ENCODE measurements at places on chromosomes 6 and 20.
A peak's percentile ranks its signal among the peaks of the same experiment; 100 is the strongest.

DNA sequence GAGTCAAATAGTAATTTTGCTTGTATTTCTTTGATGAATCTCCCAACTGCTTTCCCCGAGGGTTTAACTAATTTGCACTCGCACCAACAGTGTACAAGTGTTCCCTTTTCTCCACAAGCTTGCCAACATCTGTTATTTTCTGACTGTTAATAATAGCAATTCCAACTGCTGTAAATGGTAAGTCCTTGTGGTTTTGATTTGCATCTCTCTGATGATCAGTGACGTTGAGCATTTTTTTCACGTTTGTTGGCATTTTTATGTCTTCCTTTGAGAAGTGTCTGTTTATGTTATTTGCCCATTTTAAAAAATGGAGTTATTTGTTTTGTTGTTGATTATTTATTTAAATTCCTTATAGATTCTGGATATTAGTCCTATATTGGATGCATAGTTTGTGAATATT, 399.8 kb upstream of the MAN1A1 start:
- H3K4me1 ChIP-seq: no peaks in the 10 kb centered on the region
- no peaks in the 10 kb centered on the region for H3K27me3 ChIP-seq
- H3K27ac ChIP-seq: no peak overlapping the region
- no peak for DNase-seq
- no peaks in the 10 kb centered on the region for H3K36me3 ChIP-seq

GRCh38 chr20:25056690-25057233, 1.2 kb downstream of the ACSS1 start:
- no peak for DNase-seq
- no peaks in the 10 kb centered on the region for H3K36me3 ChIP-seq
- no peaks in the 10 kb centered on the region for H3K27me3 ChIP-seq
- H3K4me3 ChIP-seq: peak overlapping the region; percentile 92
- peaks cover 74% of the 10 kb centered on the region for H3K4me1 ChIP-seq
- peak overlapping the region; percentile 92 for H3K27ac ChIP-seq

- H3K36me3 ChIP-seq: no peaks in the 10 kb centered on the region
- no peak for DNase-seq
- no peaks in the 10 kb centered on the region for H3K4me1 ChIP-seq
- no peak overlapping the region for H3K4me3 ChIP-seq
Observed at GRCh38 chr6:4723383-4723782, 52.8 kb upstream of the CDYL start.

- H3K4me1 ChIP-seq: peaks cover 1% of the 10 kb centered on the region
- peaks cover 20% of the 10 kb centered on the region for H3K27me3 ChIP-seq
- no peak overlapping the region for H3K27ac ChIP-seq
- no peak for DNase-seq
Observed at GRCh38 chr20:37885593-37886503, 17.1 kb upstream of the VSTM2L start.

DNA sequence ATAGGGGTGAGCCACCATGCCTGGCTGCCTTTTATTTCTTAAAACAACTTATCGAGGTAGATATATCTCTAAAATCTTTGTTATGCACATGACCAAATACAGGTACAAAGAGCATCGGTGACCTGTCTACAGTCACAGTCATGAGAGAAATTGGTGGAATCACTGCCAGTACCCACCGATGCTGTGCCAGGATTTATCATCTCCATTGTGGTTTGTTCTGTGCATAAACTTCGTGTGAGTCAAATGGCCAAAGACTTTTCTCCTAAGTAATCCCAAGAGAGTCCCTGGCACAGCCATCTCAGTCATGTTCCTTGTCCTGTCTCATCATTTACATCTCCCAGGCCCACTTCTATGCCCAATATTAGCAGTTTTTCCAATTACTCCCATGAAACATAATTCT, 9.0 kb downstream of the GSTA3 start:
- no peaks in the 10 kb centered on the region for H3K4me1 ChIP-seq
- H3K36me3 ChIP-seq: peaks cover 4% of the 10 kb centered on the region
- no peak for DNase-seq
- peaks cover 2% of the 10 kb centered on the region for H3K27me3 ChIP-seq
- H3K4me3 ChIP-seq: no peak overlapping the region

GRCh38 chr20:1633535-1633934, 13.7 kb upstream of the SIRPB1 start:
- H3K27me3 ChIP-seq: peaks cover 6% of the 10 kb centered on the region
- H3K27ac ChIP-seq: no peak overlapping the region
- DNase-seq: no peak
- no peak overlapping the region for H3K4me3 ChIP-seq
- H3K4me1 ChIP-seq: no peaks in the 10 kb centered on the region

DNA sequence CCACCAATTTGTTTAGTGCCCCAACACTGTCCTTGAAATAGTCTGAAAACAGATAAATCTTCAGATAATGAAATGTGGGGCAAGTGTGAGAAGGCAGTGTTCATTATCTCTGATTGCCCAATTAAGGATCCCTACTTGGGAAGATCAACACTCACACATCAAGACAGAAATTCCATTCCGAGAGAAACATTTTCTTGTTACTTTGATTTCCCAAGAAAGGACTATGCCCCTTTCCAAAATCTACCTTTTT, 16.2 kb downstream of the HMGN4 start:
- H3K4me3 ChIP-seq: peak overlapping the region; percentile 41
- H3K4me1 ChIP-seq: peaks cover 32% of the 10 kb centered on the region
- no peak for DNase-seq
- peak overlapping the region; percentile 21 for H3K27ac ChIP-seq

DNA sequence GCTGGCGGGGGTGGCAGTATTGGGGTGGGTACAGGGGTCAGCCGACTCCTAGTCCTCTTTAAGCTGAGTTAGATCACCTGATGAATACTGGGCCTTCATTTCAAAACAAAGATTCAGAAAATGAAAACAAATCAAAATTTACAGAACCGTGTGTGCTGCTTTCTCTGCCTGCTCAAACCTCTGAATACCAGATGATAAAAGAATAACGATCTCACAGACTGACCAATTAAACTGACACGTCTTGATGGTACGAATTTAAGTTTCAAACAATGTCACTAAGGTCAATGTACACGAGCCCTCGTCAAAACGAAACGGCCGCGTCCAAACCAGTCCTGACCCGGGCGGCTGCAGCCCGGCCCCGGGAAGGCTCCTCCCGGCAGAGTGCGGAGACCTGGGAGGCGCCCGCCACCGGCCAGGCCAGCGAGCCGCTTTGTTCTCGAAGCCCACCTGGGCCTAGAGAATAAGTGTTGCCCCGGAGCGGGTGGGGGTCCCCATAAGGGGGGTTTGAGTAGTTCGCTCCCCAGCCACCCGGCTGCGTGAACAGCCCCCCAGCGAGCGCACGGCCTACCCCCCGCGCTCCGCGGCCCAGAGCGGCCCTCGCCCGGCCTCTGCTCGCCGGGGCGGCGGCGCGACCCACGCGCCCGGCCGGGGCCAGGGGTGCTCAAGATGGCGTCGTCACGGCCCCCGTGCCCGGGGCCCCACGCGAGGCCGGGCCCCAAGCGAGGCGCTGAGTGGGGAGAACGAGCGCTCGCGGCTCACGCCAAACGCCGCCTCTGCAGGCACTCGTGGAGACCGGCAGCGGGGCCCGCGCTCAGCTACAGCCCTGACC, 728 bp downstream of the PSMA7 start:
- H3K27ac ChIP-seq: peak overlapping the region; percentile 99
- no peaks in the 10 kb centered on the region for H3K27me3 ChIP-seq
- H3K4me1 ChIP-seq: peaks cover 41% of the 10 kb centered on the region
- peak overlapping the region; percentile 96 for H3K4me3 ChIP-seq
- DNase-seq: no peak
- peaks cover 26% of the 10 kb centered on the region for H3K36me3 ChIP-seq

- no peak overlapping the region for H3K4me3 ChIP-seq
- H3K27me3 ChIP-seq: no peaks in the 10 kb centered on the region
- H3K27ac ChIP-seq: peak overlapping the region; percentile 23
- DNase-seq: peak; percentile 28
Observed at GRCh38 chr20:23269954-23270353, 80.6 kb upstream of the NXT1 start.

DNA sequence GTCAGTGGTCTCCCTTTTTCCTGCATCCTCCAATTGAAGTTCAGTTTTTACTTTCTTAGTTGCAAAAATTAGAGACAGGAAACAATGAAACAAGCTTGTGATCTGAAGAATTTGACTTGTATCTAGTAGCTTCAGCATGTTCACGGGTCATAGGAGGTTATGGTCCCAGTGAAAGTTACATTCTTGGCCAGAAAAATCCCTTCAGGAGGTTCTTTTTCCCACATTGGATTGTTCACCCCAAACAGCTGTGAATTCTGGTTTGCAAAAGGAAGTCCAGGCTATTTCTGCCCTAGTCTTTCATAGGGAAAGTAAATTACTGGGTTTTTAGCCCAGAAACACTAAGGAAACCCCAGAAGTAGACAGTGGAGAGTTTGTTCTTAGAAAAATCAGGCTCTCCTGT, 8.1 kb downstream of the ANKS1A start:
- H3K4me3 ChIP-seq: no peak overlapping the region
- H3K4me1 ChIP-seq: peaks cover 6% of the 10 kb centered on the region
- no peaks in the 10 kb centered on the region for H3K36me3 ChIP-seq
- DNase-seq: no peak
- H3K27ac ChIP-seq: no peak overlapping the region

DNA sequence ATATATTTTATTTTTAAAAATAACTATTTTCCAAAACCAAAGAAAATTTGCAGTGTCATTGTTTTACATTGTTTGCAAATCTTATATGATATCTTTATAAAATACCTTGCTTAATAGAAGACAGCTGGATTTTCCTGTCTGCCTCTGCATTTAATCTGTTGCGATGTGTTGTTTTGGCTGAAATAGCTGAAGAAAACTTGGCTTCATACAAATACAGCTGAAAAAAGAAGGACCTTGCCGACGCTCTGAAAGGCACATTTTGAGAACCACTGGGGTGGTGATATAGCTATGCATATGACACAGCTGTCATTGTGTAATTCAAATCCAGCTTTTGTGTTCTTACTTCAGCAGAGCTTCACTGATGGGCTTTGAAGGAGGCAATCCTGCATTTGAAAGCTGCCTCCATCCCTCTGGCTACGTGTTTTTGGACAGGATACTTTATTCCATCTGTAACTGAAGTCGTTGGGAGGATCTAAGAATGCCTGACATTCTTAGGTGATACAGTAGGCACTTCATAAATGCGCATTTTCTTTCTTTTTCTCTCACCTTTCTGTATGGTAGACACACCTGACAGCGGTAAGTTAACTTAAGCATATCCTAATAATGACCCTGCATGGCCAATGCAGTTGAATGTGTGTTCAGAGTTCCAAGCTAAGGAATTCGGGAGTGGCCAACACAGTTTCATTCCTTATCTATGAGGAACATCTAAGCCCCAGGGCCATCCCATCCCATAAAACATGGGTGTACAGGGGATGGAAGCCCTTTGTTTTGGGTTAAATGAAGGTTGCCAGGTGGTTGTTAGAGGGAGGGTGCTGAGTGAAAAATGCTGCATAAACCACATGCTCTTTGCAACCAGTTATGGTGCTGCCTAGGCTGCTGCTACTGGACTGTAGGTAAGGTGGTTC, 213.0 kb downstream of the TFAP2A start:
- H3K4me3 ChIP-seq: no peak overlapping the region
- H3K4me1 ChIP-seq: peaks cover 4% of the 10 kb centered on the region
- no peaks in the 10 kb centered on the region for H3K27me3 ChIP-seq
- H3K27ac ChIP-seq: no peak overlapping the region
- no peaks in the 10 kb centered on the region for H3K36me3 ChIP-seq

GRCh38 chr20:63782051-63782471, 42.5 kb downstream of the SLC2A4RG start:
- H3K4me3 ChIP-seq: no peak overlapping the region
- DNase-seq: no peak
- H3K27ac ChIP-seq: no peak overlapping the region

- H3K27me3 ChIP-seq: no peaks in the 10 kb centered on the region
- no peaks in the 10 kb centered on the region for H3K36me3 ChIP-seq
- DNase-seq: no peak
- H3K4me1 ChIP-seq: no peaks in the 10 kb centered on the region
- H3K27ac ChIP-seq: no peak overlapping the region
Observed at GRCh38 chr20:24838546-24839535, 110.2 kb upstream of the CST7 start.

DNA sequence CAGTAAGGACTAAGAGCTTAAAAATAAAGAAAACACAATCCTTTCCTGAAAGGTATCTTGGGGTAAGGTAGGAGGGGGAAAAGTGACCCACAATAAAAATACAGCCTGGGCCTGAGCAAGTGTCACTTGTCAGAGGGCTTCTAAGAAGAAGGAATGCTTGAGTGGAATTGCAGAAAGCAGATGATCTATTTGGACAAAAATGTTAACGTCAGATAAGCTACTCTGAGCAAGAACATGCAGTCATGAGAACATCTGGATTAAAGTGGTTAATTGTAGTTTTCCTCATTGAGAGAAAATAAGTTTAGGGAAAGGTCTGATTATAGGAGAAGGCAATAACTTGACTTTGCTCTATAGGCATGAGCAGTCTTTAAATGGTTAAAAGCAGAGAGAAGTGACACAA, 581.9 kb downstream of the HTR1B start:
- H3K27me3 ChIP-seq: no peaks in the 10 kb centered on the region
- H3K27ac ChIP-seq: no peak overlapping the region
- H3K36me3 ChIP-seq: no peaks in the 10 kb centered on the region
- no peak for DNase-seq
- H3K4me1 ChIP-seq: no peaks in the 10 kb centered on the region

- no peak for DNase-seq
- no peak overlapping the region for H3K4me3 ChIP-seq
- peaks cover 3% of the 10 kb centered on the region for H3K27me3 ChIP-seq
- H3K27ac ChIP-seq: no peak overlapping the region
- no peaks in the 10 kb centered on the region for H3K36me3 ChIP-seq
Observed at GRCh38 chr6:39330057-39330456, 7.6 kb upstream of the KCNK16 start.

GRCh38 chr20:23773127-23773526, 22.4 kb upstream of the CST1 start:
- H3K27me3 ChIP-seq: peaks cover 7% of the 10 kb centered on the region
- no peaks in the 10 kb centered on the region for H3K36me3 ChIP-seq
- no peaks in the 10 kb centered on the region for H3K4me1 ChIP-seq

GRCh38 chr6:51908243-51908642, 179.2 kb downstream of the PKHD1 start:
- H3K4me1 ChIP-seq: no peaks in the 10 kb centered on the region
- no peak overlapping the region for H3K4me3 ChIP-seq
- H3K27ac ChIP-seq: no peak overlapping the region
- no peaks in the 10 kb centered on the region for H3K36me3 ChIP-seq
- DNase-seq: no peak
- H3K27me3 ChIP-seq: no peaks in the 10 kb centered on the region

DNA sequence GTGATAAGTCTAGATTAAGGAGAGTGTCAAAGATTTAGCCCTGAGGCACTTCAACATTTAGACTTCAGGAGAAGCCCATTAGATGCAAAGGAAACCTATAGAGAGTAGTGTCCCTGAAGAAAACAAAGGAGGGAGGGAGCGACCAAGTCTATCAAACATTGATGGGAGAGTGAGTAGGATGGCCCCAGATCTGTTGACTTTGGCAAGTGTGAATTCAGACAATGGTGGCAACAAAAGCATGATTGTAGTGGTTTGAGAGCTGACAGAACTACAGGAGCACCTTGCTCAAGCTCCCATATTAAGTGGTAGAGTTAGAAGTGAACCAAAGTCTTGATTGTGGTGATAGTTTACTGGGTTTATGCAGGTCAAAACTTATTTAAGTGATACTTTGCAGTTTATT, 979 bp upstream of the ABCF1 start:
- peak overlapping the region; percentile 94 for H3K27ac ChIP-seq
- DNase-seq: no peak
- peaks cover 37% of the 10 kb centered on the region for H3K4me1 ChIP-seq

All from suprapubic skin (tissue), 4 donors.